ENCODE measurements at places on chromosomes 6 and 20.

GRCh38 chr6:51839726-51840374, 247.6 kb downstream of the PKHD1 start:
- DNase-seq, result no peak

- DNase-seq, result no peak
These were observed 114.7 kb downstream of the ZFAND3 start for GRCh38 chr6:37934276-37934675.

DNA sequence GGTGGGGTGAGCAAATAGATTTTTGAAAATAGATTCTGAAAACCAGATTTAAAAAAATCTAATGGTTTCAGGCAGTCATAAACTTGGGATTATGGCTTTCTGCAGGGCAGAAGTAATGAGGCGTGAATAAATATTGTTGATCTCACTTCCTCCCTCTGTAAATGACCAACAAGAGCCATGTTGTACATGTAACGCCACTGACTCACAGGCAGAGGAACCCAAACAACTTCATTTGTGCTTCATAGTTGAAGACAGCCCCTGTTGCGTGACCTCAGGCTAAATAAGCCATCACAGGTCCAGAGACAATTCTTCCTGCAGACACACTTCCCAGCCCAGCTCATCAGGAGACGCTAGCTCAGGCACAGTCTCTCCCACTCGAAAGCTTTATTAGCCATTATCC, 59.1 kb upstream of the F13A1 start:
- DNase-seq, result no peak

DNA sequence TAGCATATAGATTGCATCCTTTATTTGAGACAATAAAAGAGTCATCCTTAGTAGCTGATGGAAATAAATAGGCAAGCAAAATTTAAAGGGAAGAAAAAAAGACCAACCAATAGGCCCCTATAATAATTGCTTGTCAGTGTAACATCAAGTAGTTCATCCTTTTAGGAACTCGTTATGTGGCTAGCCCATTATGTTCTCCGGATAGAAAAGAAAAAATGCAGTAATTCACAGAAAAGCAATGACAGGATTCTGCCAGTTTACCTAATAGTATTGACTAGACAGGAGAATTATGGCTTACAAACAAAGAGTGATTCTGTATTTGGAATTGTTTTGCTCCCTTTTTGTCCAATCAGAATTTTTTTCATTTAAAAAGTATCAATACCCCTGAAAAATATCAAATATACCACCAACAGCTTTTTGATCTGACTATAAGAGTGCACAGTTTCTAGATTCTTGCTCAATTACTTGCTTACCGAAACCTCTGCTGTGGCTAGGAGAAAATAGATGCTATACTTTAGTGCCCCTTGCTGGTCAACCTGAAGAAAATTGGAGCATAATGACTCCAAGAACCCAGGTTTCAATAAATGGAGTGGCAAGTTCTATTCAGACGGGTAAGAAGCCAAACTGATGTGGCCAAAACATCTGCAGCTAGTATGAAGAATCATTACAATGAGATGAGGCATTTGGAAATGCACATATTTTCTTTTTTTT, 91.5 kb upstream of the SASH1 start:
- DNase-seq, result no peak

DNA sequence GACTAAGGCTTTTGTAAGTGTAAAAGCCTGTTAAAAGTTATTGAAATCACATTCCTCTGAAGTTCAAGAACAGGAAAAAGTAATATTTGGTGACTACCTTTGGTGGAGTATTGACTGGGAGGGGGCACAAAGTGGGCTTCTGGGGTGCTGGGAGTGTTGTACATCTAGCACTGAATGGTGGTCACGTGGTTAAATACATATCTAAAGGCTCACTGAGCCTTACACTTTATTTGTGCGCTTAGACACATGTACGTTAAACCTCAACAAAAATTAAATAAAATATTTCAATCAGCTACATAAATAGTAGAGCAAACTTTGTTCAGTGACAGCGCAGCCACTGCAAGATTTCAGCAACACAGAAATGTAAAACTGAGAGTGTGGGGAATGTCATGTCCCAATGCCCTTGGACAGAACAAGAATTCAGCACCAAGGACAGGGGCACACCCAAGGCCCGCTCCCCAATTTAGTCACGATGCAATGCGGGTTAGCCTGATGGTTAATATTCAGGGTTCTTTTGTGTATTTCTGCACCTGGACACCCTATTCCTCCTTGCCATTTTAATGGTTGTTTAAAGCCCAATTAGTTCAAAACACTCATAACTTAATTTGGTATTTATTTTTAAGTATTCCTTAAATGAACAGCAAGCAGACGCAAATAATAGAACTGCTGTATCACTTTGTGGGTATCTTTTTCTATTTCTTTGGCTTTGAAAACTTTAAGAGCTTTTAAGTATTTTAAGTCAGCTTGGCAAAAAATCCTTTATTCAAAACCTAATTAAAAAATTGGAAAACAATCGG, 37.4 kb downstream of the ANGPT4 start:
- no peak for DNase-seq

DNA sequence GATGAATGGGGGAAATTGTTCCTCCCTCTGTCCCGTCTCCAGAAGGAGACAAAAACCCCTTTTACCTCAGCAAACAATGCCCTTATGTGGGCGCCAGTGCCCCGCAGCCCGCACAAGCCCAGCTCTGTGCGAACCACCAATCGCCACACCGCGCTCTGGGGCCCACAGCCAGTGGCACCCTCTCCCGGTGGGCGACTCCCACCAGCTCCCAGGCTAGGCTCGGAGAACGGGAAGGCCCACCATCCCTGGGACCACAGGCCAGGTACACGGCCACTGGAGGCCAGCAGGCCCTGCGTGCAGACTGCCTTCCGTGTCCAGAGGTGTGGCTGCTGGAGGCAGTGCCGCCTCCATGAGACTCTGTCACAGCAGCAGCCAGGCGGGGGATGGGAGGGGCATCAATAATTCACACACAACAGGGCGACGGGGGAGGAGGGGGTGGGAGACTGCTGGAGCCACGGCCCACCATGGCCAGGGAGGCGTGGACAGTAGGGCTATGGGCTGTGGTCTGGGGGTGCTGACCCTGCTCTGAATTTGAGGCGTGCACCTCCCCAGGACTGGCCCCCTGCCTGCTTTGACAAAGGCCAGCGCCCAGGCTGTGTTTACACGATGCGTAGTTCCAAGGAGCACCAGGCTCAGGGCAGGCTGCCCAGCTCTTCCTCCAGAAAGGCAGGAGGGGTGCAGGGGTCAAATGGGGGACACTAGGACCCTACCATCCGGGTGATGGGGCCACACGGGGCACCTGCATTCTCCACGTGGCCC, 105.7 kb downstream of the ASXL1 start:
- DNase-seq, result no peak

GRCh38 chr6:32983964-32984621, 15.7 kb downstream of the BRD2 start:
- DNase-seq, result no peak

DNA sequence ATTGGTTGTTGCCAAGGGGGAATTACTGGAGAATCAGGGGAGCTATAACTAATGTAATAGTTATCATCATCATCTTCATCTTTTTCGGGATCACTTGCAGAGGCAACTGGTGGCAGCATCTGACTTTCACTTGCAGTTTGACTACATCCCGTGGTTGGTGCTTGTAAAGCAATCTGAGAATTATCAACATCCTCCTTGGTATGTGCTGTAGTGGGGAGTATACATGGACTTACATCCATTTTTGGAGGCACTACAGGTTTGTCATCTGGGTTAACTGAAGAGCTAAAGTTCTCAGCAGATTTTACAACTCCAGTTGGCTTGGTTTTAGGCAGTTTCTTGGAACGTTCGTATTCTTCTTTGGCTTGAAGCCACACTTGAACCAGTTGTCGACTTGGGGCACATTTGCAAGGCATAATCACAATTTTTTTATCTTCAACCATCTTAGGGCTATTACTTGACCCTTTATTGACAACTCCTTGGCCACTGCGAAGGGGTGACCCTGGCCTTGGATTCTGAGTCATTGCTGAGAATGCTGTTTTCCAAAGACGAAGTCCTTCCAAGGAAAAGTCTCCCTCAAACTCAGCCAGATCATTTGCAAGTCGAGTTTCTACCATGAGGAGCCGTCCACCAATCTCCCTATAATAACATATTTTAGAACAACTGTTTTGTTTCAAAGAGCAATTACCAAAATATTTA, 115.5 kb downstream of the REV3L start:
- DNase-seq, result no peak

DNA sequence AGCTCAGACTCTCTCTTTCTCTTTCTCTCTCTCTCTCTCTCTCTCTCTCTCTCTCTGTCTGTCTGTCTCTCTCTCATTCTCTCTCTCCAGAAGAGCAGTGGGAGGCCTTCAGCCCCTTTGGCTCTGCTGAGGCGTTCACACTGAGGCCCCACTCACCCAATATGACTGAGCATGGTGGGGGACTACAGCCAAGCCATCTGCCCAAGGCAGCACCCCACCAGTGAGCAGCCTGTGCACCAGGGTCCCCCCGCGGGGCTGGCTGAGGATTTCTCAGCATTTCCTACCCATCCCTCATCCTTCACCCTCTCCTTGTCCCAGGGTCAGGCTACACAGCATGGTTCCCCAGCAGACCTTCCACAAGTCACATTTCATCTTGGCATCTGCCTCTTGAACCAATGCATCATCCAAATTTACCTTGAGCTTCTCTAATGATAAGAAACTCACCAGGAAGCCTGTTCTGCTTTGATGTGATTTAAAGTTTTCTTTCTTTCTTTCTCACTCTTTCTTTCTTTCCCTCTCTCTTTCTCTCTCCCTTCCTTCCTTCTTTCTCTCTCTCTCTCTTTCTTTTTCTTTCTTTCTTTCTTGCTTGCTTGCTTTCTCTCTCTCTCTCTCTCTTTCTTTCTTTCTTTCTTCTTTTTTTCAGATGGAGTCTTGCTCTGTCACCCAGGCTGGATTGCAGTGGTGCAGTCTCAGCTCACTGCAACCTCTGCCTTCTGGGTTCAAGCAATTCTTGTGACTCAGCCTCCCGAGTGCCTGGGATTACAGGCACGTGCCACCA, 47.1 kb upstream of the NXT1 start:
- no peak for DNase-seq

DNA sequence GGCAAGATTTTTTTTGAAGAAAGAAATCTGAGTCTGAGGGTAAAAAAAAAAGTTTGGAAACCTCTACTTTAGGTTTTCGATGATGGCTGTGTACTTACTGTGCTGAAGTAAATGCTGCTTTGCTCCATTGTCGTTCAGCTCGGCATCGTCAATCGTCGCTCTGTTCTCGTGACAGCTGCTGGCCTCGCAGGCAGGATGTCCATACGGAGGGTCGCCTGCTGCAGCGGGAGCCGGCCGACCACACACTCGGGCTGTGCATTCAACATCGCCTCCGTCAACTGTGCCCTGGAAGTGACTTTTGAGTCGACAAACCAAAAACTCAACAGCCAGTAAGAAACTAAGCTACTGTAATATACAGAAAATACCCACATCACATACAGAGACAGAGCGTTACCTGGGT, 53.1 kb upstream of the SMOC2 start:
- DNase-seq, result no peak

GRCh38 chr20:57653910-57654309, 33.7 kb upstream of the ZBP1 start:
- DNase-seq, result no peak

GRCh38 chr6:72262254-72262653, 359.6 kb upstream of the KCNQ5 start:
- DNase-seq, result no peak

Measured in stimulated activated CD4-positive, alpha-beta T cell treated with anti-CD3 and anti-CD28 coated beads, Interleukin-15, amount 100 ng/mL, for 1 hour (primary cell).